ENCODE measurements at places on chromosomes 2 and 18.

DNA sequence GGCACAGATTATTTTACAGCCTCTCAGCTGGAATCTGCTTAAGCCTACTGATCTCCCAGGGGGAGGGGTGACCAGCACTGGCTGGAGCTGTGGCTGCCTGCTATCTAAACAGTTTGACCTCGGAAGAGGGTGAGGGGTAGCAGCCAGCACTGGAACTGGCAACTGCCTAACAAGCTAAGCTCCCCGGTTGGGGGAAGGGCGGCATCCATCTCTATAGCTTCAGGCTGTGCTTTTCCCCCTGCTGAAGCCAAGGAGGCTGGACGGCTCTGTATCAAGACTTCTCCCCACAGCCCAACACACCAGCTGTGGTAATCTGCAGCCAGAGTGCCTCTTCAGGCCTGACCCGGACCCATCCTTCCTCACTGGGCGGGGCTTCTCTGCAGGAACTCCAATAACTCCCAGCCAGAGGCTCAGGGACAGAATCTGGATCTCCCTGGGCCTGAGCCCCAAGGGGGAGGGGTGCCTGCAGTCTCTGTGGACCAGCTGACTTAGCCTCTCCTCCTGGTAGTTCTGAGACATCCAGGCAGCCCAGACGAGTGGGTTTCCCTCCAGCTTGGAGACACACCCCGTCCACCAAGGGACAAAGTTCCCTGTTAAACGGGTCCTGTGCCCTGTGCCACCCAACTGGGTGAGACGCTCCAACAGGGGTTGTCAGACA is 560.2 kb downstream of the LRP1B start:
- no peak for DNase-seq

DNA sequence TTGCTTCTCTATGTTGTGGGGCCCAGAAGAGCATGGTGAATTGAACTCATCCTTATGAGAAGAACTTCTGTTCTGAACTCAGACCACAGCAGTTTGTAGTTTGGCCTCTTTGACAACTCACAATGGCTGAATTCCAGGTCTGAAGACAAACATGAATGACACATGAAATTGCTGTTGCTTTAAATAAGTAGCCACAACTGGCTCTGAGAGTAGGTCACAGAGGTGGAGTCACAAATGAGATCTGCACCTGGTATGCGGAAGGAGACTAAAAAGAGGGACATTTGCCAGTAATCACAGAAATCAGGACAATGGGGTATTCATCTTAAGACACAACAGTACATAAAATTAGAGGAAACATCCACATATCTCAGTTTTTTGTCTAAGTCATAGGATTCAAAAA is 290.3 kb upstream of the MMADHC start:
- no peak for DNase-seq

GRCh38 chr2:198873503-198874471 is 584.0 kb downstream of the SATB2 start:
- no peak for DNase-seq

DNA sequence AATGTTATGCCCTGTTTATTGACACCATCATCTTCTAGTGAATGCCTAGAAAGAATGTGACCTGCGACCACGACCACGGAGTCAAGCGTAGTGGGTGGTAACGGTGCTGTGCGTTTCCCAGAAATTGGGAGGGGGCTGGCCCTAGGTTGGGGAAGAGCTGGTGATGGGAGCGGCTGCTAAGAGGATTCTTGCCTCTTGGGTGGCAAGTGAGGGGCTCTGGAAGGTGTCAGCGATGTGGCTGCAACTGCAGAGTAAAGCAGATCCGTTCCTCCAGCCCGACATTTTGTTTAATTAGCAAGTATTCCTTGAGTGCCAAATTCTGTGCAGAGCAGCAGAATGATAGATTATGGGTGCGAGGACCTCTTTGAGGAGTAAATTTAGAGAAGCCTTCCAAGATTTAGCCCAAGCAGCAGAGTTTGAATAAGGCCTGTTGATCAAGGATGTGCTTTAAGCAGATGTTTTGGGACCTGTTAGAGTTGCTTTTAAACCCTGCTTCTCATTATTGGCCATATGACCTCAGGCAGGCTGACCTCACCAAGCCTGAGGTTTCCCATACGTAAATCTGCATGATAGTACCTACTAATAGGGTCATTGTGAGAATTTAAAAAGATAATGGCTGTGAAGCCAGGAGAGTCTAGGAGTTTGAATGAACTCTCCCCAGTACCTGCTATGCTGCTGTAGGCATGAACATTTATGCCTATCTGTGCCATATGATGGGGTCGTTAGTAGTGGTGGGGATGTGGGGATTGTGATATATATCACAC is 287.7 kb downstream of the PTGR3 start:
- DNase-seq: no peak

DNA sequence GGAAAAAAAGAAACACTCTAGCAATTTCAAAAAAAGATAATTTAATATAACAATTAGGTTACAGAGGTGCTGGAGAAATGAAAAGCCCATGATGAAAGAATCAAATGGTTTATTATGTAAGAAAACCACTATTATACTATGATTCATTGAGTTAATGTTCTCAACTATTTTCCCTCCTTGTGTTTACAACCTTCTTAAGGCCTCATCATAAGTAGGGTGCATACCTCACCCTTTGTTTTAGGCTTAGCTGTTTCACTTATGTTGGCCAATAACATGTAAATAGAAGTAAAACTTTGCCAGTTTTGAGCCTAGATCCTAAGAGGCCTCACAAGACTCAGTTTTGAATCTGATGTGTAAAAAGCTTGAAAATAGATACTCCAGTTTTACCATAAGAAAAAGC is 418.3 kb upstream of the DDX18 start:
- no peak for DNase-seq

GRCh38 chr2:126911111-126911796 is 12.6 kb downstream of the TEX51 start:
- DNase-seq: no peak

DNA sequence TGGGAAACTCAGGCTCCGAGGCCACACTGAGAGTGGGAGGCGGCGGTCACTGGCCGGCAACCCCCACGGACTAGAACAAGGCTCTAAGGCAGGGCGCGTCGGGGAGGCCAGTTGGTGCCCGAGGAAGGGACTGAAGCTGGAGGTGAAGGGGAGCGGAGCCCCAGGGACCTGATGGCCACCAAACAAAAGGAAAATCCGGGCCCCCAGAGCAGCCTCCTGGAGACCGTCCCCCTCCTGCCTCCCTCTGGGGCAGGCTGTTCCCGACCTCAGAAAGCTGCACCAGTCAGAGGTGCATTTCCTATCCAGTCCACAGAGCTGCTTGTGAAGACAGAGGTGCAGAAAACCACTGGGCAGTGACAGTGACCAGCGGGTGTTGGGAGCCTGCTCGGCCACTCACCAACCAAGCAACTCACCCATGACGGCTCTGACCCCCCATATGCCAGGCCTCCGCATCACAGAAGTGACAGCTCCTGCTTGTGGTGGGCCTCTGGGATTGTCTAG is 172.7 kb downstream of the TWIST2 start:
- DNase-seq: no peak

GRCh38 chr18:13868501-13869271 is 44.7 kb downstream of the MC5R start:
- DNase-seq: no peak

- DNase-seq: no peak
Observed at GRCh38 chr2:121626777-121627524, 22.3 kb downstream of the CLASP1 start.

GRCh38 chr2:218729640-218730039 is 19.0 kb downstream of the TTLL4 start:
- DNase-seq: no peak

DNA sequence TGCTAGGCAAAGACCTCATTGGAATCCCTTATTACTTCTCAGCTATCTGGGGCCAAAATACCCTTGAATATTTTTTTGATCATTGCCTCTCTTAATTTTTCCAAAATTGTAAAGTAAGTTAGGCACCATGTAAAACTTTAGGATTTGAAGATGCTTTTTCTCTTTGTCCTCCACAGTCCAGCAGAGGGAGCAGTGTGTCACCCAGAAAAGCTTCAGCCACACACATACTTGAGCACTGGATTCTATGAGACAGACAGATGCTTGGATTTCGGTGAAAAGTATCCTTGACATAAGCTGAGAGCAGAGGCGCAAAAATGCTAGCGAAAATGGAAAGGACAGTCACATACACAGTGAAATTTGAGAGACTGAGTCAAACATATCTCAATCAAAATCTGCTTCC is 74.7 kb upstream of the KCNJ3 start:
- peak; percentile 15 for DNase-seq

GRCh38 chr2:68193787-68194372 is 36.2 kb downstream of the PNO1 start:
- DNase-seq: peak; percentile 41

- no peak for DNase-seq
Observed at GRCh38 chr2:85753525-85754312, at the start of gene ATOH8. Gene ATOH8 (plus strand): TSS chr2:85753991. CDS start chr2:85754190, 199 bp downstream.

DNA sequence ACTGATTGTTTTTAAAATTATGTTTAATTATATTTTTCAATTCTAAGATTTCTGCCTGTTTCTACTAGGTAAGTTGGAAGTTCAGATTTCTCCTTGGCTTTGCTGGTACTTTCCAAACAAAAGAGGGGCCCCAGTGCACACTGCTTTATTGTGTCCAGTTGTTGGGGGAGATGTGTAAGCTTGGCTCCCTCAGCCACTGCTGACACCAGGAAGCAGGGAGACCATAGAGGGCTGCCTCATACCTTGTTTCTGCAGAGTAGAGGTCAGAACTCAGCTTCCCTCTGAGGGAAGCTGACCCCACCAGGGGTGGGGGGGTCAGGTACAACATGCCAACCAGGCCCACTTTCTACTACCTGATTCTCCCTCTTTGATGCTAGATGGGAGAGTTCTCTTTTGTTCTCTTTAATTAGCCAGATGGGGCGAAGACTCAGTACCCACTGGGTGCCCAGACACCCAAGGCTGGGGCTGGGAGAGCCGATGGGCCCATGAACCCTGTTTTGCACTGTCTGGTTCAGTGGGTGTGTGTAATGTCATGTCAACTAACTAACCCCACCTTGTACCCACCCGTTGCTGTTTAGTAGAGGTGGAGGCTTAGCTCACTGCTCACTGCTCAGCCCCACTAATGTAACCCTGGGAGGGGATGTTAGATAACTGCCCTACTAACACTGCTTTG is 14.7 kb downstream of the BCL2L11 start:
- no peak for DNase-seq

DNA sequence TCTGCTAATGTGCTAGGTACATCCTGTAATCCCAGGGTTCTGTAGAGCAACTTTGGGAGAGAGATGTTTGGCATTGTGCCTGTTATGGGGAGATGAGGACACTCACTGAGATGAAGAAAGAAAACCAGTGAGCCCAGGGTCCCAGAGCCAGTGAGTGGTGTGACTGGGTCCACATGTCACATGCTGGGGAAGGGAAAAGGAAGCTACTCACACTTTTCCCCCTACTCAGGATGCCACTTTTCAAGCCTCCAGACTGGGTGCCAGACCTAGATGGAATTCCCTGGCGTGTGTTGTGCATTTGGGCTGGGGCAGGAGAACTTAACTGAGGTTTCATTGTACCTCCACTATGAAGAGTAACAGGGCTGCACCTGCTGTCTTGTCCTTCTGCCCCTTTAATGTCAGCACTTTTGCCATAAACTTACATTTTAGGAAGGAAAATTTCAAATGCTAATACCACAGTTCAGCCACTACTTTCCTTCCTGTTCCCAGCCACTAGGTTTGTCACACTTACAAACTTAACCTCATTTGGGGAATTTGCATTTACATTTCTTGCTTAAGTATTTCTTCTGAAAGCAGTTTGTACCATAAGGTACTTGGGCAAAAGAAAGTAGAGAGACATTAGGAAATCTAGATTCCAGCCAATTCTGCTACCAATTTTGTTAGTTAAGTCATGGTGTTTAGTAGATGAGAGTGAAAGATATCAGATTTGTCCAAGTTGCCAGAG is 10.2 kb downstream of the INSIG2 start:
- DNase-seq: no peak

DNA sequence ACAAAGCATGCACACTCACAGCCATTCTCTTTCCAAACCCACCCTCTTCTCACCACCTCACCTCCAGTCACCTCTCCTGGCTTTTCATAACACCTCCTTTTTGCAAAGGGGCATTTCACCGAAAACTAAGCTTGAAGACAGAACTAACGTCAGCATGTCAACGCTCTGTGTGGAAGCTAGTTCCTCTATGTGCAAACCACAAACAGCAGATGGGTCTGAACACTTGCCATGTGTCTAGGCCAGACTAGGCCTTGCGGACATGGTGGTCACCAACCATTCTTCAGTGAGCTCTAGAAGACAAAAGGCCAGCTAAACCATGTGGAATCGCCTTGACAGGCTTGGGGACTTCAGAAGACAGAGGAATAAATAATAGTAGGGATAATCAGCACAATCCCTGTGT is 148.5 kb downstream of the TXNL1 start:
- DNase-seq: no peak

- DNase-seq: peak; percentile 13
Observed at GRCh38 chr2:99648178-99648844, 158.5 kb upstream of the REV1 start.

GRCh38 chr2:42876326-42876751 is 84.0 kb upstream of the HAAO start:
- DNase-seq: no peak

DNA sequence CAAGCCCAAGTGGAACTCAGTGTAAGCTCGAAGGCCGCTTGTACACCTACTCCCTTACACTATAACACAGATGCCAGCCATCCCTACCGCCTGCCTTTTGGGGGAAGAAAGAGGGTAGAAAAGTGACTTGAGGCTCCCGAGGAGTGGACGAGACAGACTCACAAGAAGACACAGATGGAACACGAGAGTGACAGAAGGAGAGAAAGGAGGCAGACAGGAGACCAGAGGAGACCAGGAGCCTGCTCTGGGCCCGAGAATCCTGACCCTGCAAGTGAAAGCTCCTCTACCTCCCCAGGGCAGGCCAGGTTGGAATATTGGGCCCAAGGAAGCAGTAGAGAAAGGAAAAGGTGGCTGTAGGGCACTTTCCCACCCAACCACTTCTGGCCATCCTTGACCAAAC is 23.4 kb upstream of the TNS1 start:
- DNase-seq: no peak

- DNase-seq: peak; percentile 12
Observed at GRCh38 chr2:225865468-225865867, 466.0 kb downstream of the NYAP2 start.

GRCh38 chr18:60838677-60839076 is 466.1 kb upstream of the MC4R start:
- no peak for DNase-seq

DNA sequence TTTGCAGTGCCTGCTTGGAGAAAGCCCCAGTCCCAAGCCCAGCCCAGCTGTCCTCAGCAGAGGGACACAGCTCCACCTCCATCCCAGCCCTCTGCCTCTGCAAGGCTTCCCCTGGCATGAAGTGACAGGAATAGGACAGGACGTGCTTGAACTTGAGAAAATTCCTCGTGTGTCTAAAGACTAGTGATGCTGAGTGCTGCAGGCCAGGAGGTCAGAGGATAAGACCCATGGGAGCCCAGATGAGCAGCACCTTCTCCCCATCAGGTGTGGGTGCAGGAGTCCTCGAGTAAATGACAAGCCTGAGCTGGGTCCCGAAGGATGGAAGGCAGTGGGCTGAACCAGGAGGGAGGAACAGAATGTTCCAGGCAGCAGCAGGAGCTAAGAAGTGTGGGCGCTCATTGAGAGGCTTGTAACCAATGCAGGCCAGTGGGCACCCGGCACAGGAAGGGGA is 67.8 kb upstream of the UXS1 start:
- no peak for DNase-seq

All from NCI-H226 (cell line).